Body of pancreas (tissue), 4 donors: ENCODE measurements at places on chromosomes 12 and 14. TPM values are rescaled to one million over a fixed set of nuclear protein-coding genes. Genes with fewer than 3 reads are reported as not detected.

DNA sequence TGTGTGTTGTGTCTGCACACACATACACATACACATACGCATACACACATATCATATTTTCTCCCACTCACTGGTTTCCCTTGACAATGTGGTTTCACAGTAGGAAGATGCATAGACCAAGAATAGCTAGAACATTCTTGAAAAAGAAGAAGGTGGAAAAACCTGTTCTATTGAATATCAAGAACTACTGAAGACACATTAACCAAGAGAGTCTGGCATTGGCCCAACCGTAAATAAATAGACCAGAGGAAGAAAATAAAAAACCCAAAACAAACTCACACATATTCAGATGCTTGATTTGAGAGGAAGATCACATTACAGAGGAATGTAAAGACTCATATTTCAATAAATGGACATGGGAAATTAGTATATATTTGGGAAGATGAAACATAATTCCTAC is 311.3 kb downstream of the FOXG1 start:
- no peak for DNase-seq

GRCh38 chr12:104355630-104356029 is 52.1 kb downstream of the EID3 start:
- no peak for DNase-seq

DNA sequence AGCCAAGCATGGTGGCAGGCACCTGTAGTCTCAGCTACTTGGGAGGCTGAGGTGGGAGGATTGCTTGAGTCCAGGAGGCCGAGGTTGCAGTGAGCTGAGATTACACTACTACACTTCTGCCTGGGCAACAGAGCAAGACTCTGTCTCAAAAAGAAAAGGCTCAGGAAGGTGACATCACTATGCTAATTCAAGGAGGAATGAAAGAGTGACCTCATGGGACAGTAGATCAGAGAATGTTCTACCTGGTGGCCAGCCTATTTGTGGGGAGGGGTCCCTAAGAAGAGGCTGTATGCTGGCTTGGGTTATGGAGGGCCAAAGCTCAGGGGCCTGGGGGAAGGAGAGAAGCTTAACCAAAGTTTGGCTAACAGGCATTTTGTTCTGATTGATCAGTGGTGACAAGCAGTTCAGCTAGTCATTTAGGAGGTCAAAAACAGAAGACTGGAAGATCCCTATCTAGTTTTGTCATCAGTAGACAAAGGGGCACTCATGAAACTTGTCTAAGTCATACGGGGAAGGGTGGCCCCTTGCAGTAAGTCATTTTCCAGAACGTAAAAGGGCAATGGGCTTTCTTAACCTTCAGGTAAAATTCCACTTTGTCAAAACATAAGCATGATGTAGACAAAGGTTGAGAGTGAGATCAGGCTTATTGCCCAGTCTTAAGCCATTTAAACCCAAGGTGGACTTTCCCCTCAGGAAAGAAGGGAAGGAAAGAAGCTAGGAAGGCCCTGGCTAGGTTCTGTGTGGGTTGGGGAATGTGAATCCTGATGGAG is 60.8 kb upstream of the EEA1 start:
- no peak for DNase-seq

- DNase-seq = no peak
Observed at GRCh38 chr14:85439696-85440328, 90.1 kb upstream of the FLRT2 start.

GRCh38 chr12:105205322-105206048 is 30.5 kb downstream of the APPL2 start:
- peak; percentile 74 for DNase-seq

GRCh38 chr14:68686205-68686465 is 106.7 kb downstream of the ZFP36L1 start:
- no peak for DNase-seq

- peak; percentile 76 for DNase-seq
Observed at GRCh38 chr14:68306934-68307789, 485.7 kb downstream of the ZFP36L1 start.

- no peak for DNase-seq
Observed at GRCh38 chr14:35202195-35202594, 79.8 kb downstream of the PRORP start.

DNA sequence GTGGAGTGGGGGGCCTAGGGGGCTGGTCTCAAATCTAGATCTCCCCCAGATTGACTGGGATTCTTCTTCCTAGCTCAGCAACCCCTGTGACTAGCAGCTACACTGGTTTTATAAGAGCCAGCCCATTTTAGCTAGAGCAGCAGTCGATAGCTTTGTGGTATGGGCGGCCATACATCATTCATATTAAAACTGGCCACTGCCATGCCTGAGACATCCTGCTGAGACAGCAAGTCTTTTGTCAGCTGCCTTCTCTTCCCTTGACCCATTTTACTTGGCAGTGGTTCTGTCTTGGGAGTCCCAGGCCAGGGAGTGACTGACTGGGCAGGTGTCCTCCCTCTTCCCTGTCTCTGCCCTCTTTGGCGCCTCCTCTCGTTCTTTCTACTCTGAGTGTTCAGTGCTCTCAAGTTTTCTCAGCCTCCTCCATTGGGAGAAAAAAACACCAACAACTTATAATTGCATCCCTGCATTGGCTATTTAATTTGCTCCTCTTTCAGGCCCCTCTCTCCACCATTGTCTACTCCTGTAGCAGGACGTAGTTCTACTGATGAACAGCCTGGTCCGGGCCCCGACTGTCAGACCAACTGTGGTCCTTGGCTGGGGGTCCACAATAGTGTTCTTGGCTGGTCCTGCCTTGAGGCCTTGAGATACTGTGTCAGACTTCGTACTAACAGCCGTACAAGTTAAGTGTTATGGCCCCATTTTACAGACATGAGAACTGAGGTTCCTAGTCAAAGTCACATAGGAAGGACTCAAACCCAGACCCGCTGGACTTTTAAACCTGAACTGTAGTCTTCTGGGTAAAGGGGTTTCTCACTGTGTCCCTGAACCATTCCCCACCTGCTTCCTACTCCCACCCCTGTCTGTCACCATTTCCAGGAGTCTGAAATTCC is 18.3 kb upstream of the JDP2 start:
- no peak for DNase-seq

The FAM222A gene
- total RNA-seq = 8.0 TPM

The GPR84 gene
- not detected for total RNA-seq
